ENCODE measurements at places on chromosomes 11 and 22.
A peak's percentile ranks its signal among the peaks of the same experiment; 100 is the strongest.

- no peak for DNase-seq
Observed at GRCh38 chr11:16989554-16989953, 24.7 kb downstream of the PLEKHA7 start.

DNA sequence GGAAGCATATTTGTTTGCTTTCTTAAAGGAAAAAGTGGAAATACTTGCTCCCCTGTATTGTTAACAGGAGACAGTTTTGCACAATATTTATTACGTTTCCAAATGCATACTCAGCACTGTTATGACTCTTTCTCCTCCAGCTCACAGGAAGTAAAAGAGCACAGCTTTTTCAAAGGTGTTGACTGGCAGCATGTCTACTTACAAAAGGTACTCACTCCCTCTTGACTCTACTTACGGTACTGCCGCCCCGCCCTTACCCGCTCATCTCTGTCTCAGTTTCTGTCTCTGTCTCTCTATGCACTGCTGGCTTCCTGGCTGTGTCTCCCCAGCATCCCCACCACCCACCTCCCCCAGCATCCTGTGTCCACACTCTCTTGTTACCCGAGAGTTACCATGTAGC is 32.2 kb upstream of the MYO18B start:
- DNase-seq = peak; percentile 35

- no peak for DNase-seq
Observed at GRCh38 chr11:79507706-79508105, 66.9 kb upstream of the TENM4 start.

DNA sequence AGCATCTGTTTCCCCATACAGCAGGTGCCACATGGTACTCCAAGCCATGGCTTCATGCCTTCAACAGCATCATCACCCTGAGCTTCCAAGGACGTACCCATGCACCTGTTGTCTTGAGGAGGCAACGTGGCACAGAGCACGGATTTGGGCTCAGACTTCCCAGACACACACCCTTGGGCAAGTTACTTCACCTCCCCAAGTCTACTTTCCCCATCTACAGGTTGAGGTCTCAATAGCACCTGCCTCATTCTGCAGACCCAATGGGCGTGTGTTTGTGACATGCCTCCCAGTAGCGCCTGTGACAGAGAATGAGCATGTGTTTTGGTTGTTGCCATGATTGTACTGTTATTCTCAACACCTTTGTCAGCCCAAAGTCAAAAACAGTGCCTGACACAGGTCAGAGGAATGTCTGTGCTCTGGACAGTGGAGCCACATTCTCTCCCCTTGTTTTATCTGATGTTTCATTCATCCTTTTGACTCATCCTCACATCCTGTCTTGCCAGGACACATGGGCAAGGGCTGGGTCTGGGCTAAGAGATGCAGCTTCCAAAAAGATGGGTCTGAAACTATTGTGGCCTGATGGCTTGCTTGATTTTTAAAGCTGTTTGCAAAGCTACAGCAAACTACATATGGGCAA is 53.4 kb upstream of the CCND1 start:
- DNase-seq = no peak

DNA sequence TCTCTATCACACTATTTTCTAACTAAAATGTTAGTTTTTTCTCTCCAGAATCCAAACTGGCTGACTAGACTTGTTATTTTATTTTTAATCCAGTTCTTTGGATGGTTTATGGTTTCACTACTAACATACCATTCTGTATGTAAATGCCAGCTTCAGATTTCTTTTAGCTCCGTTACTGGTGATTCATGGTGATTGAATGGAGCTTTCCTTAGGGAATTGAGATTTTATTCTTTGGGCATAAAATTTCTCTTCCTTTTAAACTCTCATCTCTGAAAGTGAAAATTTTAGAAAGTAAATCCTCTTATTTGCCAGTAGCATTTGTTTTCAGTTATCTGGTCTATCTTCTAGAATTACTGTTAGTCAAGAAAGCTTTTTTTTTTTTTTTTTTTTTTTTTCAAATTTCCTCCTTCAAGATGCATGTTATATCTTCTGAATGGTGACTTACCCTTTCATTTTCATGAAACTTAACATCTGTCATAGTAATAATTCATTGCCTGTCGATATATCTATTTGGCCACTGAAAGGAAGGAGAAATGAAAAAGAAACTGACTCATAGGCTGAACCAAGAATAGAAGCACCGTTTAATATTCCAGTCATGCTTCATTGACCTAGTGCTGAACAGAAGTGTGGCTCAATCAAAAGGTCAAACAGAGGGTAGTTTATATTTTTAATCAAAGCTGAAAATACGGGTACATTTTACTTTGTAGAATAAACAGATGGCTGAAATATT is 6.4 kb downstream of the ENDOD1 start:
- no peak for DNase-seq

DNA sequence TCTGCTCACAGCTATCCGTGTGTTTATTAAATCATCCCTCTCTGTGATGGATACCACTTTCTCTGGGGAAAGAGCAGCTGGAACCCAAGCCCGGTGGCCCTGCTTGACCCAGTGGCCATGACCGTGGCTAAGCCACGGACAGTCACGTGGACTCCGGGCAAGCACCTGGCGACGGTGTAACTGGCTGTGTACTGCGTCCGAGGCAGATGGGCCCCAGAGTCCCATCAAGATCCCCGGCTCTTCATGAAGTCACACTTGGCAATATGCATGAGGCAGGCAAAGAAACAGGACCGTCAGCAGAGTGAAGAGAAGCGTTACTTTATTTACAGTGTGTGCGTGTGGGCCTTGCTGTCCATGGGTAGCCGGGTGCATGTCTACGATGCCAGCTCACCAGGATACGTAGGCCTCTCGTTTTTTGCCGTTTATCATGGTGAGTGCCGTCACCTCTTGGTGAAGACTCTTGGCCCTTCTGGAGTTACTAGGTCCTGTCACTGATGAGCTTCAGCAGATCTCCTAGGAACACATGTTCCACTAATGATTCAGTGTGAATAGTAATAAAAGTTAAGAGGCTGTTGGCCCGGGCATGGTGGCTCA is 366.3 kb downstream of the TBC1D22A start:
- no peak for DNase-seq

GRCh38 chr22:29260601-29261315 is 7.0 kb downstream of the RHBDD3 start:
- DNase-seq = no peak
